ENCODE measurements at places on chromosomes 5 and 9.

GRCh38 chr5:42360616-42361314 lies 62.5 kb upstream of the GHR start:
- peak; percentile 9 for DNase-seq

DNA sequence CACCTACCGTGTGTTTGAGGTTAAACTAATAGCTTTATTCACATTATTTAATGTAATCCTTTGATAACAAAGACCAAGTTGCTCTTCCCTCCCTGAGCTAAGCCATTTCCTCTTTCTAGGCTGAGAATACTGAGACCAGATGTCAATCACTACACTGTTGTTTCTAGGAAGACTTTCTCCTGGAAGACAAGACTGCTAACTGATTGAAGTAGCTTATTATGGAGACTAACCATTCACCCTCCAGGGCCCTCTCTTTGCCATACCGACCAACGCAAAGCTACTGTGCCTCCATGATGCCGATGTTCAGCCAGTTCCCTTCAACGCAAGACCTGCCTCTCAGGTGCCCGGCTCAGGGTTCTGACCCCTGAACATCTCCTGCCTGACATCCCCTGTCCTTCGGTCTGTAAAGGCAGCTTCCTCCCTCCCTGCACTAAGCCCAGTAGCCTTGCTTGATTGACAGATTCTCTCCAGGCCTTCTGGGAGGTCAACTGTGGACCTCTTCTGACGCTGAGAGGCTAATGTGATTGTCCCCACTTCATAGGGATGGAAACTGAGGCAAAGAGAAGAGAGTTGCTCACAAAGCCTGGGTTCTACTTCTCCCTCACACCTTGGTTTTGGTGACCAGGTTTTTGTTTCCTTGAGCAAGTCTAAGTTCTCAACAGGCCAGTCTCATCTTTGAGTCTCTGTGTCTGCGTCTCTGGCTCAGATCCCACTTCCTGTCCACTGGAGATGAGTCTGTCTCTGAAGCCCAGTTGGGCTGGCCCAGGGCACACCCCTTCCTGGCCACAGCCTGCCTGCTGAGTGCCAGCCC lies 259.7 kb upstream of the IRX2 start:
- DNase-seq = no peak

DNA sequence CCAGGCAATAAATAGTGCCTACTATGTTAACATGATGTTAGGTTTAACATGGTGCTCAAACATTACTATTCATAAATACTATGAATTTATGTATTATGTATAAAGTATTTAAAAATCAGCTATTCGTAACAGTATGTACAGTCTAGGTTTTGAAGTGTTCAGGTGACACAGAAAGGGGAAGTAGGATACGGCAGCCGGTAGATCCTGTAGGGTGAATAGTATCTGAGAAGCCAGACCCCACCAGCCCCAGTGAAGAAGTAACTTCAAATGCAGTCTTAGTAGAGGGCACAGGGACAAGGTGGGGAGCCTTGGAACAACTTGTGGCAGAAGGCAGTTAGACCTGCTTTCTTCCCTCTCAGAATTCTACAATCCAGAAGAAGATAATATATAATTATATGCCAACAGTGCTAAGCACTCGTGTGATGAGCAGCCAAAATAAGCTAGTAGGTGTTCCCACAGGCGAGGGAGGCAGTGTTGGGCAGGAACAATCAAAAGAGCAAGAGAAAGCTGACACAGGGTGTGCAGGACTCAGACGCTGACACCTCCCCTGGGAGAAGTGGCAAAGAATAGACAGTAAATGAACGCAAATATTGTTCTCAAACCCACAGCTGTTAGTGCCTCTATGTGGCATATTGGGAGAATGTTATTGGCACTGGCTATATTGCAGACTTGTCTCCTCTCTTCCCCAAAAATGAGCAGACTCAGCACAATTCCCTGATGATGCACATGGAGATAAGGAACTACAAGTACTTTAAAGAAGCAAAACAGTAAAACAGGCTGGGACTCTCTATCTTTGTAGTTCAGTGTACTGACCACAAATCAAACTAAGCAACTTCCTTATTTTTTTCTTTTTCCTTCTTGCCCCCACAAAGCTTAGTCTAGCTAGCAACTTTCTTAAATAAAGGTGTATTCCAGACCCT lies 4.6 kb downstream of the ZNF367 start:
- DNase-seq = no peak

DNA sequence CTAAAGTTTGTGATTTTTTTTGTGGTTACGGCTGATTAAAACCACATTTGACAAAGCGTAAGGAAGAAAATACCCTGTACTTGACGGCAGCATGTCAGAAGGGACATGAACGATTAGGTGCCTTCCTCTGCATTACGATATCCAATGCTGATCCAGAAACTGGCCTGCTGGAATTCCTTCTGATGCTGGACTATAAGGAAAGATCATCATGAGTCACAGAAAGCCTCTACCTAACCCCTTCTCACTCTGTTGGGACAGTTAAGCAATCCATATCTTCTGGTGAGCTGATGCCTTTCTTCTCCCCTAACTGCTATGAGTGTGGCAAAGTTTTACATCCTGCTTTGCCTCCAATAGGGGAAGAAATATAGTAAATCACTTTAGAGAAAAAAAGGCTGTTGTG lies 78.4 kb upstream of the PAPPA start:
- DNase-seq = peak; percentile 87

GRCh38 chr5:5285906-5286305 lies 136.6 kb upstream of the ICE1 start:
- no peak for DNase-seq

GRCh38 chr5:135654761-135655467 lies 76.1 kb upstream of the CXCL14 start:
- no peak for DNase-seq

DNA sequence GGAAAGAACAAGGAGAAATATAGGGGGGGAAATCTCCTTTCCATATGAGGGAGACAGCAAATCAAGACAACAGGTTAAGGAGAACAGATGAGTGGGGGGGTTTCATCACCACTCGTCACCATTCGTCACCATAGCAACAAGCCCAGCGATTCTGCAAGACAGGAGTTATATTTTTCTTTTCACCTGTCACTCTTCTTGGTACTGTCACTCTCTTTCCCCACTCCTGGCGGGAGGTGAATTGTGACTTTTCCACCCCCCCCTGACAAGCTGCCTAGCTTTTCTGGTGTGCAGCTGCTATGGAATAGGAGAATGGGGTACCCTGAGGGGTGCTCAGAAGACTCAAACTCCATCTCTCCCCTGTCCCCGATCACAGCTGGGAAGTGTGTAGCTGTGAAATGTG lies 239.9 kb downstream of the FAM114A2 start:
- no peak for DNase-seq

- DNase-seq = no peak
These were observed 3.1 kb upstream of the IL7R start for GRCh38 chr5:35853631-35854030.

GRCh38 chr9:2231829-2232228 lies 216.7 kb downstream of the SMARCA2 start:
- DNase-seq = peak; percentile 81

Measured in cardiac fibroblast (primary cell).